ENCODE measurements at places on chromosomes 11 and 22.
A peak's percentile ranks its signal among the peaks of the same experiment; 100 is the strongest.

DNA sequence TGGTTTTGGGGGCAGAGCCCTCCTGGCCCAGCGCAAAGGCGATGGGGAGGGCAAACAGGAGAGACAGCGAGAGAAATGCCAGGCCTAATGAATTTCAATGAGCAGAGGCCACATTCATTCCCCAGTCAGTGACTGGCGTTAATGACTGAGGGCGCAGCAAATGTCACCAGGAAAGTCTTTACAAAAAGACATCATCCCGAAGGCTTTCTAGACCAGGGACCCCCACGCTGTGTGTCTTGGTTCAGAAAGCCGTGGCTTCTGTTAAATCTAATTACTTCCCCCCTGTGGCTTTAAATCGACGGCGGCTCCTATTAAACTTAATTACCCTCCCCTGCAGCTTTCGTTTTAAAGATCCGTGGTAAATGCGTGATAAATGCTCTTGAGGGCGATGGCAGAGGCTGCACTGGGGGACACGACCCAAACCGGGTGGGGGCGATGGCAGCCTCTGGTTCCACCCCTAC lies 1.6 kb upstream of the FGF19 start:
- no peak for DNase-seq

GRCh38 chr22:35376728-35377472 lies 4.0 kb upstream of the HMOX1 start:
- peak; percentile 50 for DNase-seq

GRCh38 chr11:20489948-20490347 lies 102.4 kb downstream of the PRMT3 start:
- DNase-seq = no peak

DNA sequence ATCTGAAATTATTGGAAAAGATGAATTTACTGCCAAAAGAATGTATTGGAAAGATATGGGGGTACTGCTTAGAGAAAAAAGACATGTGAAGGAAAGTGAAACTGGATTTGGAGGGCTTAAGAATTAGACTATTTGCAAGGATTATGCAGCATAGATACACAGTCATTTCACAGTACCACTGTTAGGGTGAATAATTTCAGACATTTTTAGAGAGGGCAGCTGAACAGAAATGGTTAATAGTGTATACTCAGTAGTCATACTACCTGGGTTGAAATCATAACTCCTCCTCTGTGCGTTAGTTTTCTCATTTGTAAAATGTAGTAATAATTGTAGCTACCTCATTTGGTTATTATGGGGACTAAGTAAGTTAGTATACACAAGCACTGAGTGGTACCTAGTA lies 33.0 kb downstream of the GAS2 start:
- no peak for DNase-seq

Data from CD4-positive, alpha-beta T cell treated with Interleukin-10 for 1 hour (primary cell).